ENCODE measurements at places on chromosomes 1 and 21. TPM values are rescaled to one million over a fixed set of nuclear protein-coding genes. Genes with fewer than 3 reads are reported as not detected.

DNA sequence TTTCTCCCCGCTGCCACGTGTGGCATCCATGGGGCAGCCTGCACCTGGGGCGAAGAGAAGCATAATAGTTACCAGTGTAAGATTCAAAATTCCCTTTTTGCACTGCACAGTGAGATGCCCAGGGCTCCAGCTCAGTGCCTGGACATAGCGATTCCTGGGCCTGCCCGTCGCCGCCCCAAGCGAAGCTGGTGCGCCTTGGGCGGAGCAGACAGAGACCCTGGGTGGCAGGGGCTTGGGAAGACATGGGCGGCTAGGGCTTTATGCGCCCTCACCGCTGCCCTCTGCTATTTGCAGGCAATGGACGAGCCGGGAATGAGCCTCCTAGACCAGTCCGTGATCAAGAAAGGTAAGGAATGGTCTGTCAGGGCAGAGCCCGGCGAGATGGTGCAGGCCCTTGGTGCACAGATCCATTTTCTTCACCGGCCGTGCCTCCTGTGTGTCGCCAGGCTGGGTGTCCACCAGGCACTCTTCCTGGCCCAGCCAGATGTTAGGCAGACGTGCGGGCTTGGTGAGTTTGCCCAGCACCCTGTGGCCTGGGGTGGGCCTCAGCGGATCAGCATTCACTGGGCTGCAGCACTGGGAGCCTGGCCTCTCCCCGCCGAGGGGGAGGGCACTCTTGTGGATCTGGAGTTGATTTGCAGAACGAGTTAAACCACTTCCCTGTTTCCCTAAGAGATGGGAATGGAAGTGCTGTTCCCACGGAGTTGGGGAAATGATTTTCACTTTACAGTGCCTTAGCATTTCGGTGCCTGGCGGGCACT lies 1.7 kb downstream of the TFAP2E start:
- peaks cover 28% of the 10 kb centered on the region for H3K27me3 ChIP-seq
- H3K4me1 ChIP-seq = peaks cover 12% of the 10 kb centered on the region
- H3K4me3 ChIP-seq = peak overlapping the region; percentile 25
- H3K27ac ChIP-seq = no peak overlapping the region
- no peak for DNase-seq

DNA sequence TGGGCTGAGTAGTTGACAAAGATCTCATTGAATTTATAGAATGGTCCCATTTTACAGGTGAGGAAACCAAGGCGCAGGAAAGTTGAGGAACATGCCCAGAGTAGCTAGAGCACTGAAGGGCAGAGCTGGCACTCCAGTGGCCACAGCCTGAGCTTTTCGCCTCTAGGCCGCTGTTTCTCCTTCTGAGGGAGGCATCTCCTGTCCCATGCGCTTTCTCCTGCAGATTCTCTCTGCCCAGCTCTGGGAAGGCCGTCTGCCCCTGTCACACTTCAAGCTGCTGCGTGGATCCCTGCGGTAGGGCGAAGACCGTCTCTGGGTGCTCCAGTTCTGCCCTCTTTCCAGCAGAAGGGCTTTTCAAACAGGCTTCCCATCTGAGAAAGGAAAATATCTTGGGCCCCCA lies 159.9 kb downstream of the ACTL8 start:
- peaks cover 48% of the 10 kb centered on the region for H3K27me3 ChIP-seq
- H3K27ac ChIP-seq = no peak overlapping the region
- DNase-seq = no peak
- no peaks in the 10 kb centered on the region for H3K4me1 ChIP-seq
- H3K4me3 ChIP-seq = no peak overlapping the region

The KIF17 gene
- 1.3 TPM for total RNA-seq

DNA sequence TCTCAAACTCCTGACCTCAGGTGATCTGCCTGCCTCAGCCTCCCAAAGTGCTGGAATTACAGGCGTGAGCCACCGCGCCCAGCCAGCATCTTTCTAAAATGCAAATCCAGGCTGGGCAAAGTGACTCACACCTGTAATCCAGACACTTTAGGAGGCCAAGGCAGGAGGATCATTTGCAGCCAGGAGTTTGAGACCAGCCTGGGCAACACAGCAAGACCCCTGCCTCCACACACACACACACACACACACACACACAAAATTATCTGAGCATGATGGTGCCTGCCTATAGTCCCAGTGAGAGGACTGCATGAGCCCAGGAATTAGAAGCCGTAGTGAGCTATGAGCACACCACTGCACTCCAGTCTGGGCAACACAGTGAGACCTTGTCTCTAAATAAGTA lies 16.8 kb upstream of the PABPC4 start:
- H3K4me3 ChIP-seq = no peak overlapping the region

- H3K27ac ChIP-seq = no peak overlapping the region
- DNase-seq = no peak
- H3K4me1 ChIP-seq = peaks cover 9% of the 10 kb centered on the region
- peaks cover 62% of the 10 kb centered on the region for H3K27me3 ChIP-seq
These were observed 168.4 kb upstream of the CACNA1E start for GRCh38 chr1:181314959-181315358.

- H3K4me3 ChIP-seq = no peak overlapping the region
- no peaks in the 10 kb centered on the region for H3K27me3 ChIP-seq
- no peak for DNase-seq
- peaks cover 76% of the 10 kb centered on the region for H3K4me1 ChIP-seq
These were observed 49.5 kb upstream of the ERRFI1 start for GRCh38 chr1:8075511-8076051.

The OLIG1 gene
- not detected for total RNA-seq

The SYDE2 gene
- 13.1 TPM for total RNA-seq

GRCh38 chr1:161111117-161111516 lies 6.7 kb downstream of the PFDN2 start:
- no peak for DNase-seq
- H3K27me3 ChIP-seq = no peaks in the 10 kb centered on the region
- no peak overlapping the region for H3K4me3 ChIP-seq
- H3K27ac ChIP-seq = no peak overlapping the region
- H3K36me3 ChIP-seq = peaks cover 1% of the 10 kb centered on the region
- peaks cover 34% of the 10 kb centered on the region for H3K4me1 ChIP-seq

The CLCA1 gene
- not detected for total RNA-seq

The KCTD3 gene
- total RNA-seq = 35.6 TPM

GRCh38 chr1:69737527-69738185 lies 169.9 kb downstream of the LRRC7 start:
- no peak overlapping the region for H3K4me3 ChIP-seq
- H3K27ac ChIP-seq = no peak overlapping the region
- H3K4me1 ChIP-seq = peaks cover 6% of the 10 kb centered on the region
- DNase-seq = no peak
- H3K27me3 ChIP-seq = peaks cover 14% of the 10 kb centered on the region

The CA6 gene
- not detected for total RNA-seq

DNA sequence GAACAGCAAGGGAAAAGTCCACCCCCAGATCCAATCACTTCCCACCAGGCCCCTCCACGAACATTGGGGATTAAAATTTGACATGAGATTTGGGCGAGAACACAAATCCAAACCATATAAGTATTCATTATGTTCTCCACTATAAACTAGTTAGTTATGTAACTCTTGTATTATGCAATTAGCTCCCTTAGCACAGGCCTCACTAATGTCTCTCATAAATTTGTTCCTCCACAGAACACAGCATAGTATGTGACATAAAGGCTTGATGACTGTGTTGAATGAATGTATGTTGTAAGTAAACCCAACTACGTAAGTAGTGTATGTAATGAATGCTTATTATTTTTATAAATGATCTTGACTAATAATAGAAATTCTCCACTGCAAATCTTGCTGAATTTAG lies 223.3 kb upstream of the ZRANB2 start:
- no peak overlapping the region for H3K27ac ChIP-seq
- no peak overlapping the region for H3K4me3 ChIP-seq
- H3K27me3 ChIP-seq = peaks cover 1% of the 10 kb centered on the region
- H3K4me1 ChIP-seq = no peaks in the 10 kb centered on the region
- no peaks in the 10 kb centered on the region for H3K36me3 ChIP-seq
- DNase-seq = no peak

DNA sequence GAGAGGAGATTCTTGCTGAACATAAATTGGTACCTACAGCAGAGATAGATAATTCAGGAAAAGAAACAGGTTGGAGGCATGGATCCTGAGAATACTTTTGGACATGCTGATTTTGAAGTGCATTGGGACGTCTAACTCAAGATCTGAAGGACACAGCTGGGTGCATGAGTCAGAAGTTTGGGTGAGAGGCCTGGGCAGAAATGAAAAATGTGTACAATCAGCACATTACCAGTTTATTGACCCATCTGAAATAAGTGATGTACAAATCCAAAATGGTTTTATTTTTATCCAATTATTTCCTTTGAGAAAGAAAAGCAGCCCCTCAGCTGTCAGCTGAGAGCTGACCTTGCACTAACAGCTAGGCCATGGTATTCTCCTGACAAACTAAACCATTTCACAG lies 975.2 kb upstream of the B3GALT2 start:
- peaks cover 3% of the 10 kb centered on the region for H3K36me3 ChIP-seq
- no peak overlapping the region for H3K4me3 ChIP-seq
- no peak overlapping the region for H3K27ac ChIP-seq
- no peak for DNase-seq
- peaks cover 9% of the 10 kb centered on the region for H3K4me1 ChIP-seq
- no peaks in the 10 kb centered on the region for H3K27me3 ChIP-seq

DNA sequence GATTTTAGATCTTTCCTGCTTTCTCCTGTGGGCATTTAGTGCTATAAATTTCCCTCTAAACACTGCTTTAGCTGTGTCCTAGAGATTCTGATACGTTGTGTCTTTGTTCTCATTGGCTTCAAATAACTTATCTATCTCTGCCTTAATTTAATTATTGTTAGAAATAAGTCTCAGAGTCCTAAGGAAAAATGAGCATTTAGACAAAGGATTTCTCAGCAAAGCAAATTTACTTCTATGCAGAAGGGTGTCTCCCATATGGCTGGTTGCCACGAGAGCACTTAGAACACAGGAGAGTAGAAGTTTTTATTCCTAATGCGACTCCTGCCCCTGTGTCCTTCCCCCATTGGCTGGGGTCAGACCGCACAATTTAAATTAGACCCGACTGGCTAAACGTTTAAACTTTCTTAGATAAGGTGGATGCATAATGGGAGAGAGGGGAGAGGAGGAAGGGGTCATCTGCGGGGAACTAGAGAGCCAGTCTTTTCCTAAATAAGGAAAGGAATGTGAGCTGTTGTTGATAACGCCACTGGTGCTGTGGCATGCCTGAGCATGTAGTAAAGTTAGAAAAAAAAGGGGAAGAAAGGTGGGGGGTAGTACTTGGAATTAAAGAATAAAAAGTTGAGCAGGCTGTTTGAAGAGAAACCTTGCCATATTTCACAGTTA lies 170.2 kb downstream of the DYRK1A start:
- H3K4me1 ChIP-seq = peaks cover 24% of the 10 kb centered on the region
- H3K36me3 ChIP-seq = peaks cover 6% of the 10 kb centered on the region
- no peak for DNase-seq
- H3K27ac ChIP-seq = peak overlapping the region; percentile 25
- H3K27me3 ChIP-seq = no peaks in the 10 kb centered on the region

DNA sequence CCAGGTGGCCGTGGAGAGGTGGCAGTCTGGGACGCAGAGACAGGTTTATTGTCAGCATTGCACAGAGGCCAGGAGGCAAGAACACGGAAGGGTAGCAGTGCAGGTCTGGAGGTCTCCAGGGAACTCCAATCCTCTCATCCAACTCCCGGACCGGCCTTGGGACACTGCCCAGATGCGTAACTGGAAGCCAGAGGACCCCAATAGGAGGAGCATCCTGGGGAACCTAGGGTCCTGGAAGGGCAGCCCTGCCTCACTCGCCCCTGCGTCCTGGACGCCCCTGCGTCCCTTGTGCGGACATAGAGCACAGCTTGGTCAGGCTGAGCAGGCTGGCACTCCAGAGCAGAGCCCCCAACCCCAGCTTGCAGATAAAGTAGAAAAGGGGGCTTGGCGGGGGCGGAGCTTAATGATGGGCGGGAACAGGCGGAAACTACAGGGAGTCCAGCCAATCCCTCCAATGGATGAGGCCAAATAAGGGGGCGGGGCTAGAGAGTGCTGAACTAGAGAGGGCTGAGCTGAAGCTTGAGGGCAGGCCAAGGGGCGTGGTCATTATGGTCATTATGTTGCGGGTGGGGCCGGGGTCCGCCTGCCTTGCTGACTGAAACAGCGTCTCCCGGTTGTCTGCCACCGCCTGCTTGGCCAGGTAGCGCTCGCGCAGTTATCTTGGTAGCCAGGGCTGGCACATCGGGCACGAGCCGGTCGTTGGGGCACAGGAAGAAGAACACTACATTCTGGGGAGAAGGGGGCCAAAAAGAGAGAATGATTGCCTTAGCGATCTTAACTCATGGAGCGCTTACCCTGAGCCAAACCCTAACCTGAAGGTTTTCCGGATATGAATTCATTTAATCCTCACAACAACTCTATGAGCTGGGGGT lies 3.7 kb upstream of the ARHGEF19 start:
- H3K27ac ChIP-seq = no peak overlapping the region
- peak overlapping the region; percentile 81 for H3K4me3 ChIP-seq
- no peak for DNase-seq
- peaks cover 16% of the 10 kb centered on the region for H3K4me1 ChIP-seq

DNA sequence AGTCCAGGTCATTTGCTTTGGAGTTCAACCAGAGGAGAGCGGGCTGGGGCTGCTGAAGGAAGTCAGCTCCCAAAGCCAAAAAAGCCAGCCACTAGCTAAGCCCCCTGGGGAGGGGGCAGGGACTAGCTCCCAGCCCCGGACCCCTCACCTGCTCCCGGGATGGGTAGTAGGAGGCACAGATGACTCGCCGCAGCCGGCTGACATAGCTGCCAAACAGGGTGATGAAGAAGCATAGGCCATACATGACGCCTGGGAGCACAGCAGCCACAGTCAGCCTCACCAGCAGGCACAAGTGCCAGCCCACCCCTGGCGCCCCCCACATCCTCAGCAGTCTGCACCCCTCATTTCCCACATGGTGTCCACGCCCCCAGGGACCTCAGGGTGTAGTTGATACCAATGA lies 7.4 kb downstream of the DCST2 start:
- H3K27me3 ChIP-seq = no peaks in the 10 kb centered on the region
- H3K36me3 ChIP-seq = no peaks in the 10 kb centered on the region
- DNase-seq = no peak
- H3K4me1 ChIP-seq = peaks cover 4% of the 10 kb centered on the region
- no peak overlapping the region for H3K27ac ChIP-seq
- no peak overlapping the region for H3K4me3 ChIP-seq

The TRIM33 gene
- total RNA-seq = 24.0 TPM

The NHLH1 gene
- total RNA-seq = 0.18 TPM

DNA sequence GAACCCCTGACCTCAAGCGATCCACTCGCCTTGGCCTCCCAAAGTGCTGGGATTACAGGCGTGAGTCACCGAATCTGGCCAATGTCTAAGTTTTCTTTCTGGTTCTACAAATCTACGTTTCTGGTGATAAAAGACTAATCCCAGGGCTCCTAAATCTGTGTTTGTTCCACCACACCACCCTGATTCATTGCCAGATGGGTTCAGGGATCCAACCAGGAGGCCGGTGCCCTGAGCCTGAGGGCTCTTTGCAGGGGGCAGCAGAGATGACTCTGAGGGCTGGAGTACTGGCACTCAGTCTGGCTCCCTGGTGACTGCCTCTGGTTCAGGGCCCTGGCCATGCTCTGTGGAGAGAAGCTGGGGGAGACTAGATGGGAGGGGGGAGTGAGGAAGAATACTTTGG lies 10.5 kb upstream of the OPRD1 start:
- DNase-seq = no peak
- no peaks in the 10 kb centered on the region for H3K4me1 ChIP-seq
- H3K4me3 ChIP-seq = no peak overlapping the region
- H3K27ac ChIP-seq = no peak overlapping the region
- peaks cover 6% of the 10 kb centered on the region for H3K27me3 ChIP-seq

The CHODL gene
- total RNA-seq = 0.22 TPM

Data from chondrocyte (in vitro differentiated cells).